Activated naive CD4-positive, alpha-beta T cell treated with anti-CD3 and anti-CD28 coated beads, Interleukin-2, amount 10 ng/mL, durations not matched to agents 7 days and 5 days (primary cell): ENCODE measurements at places on chromosomes 5 and 9.

DNA sequence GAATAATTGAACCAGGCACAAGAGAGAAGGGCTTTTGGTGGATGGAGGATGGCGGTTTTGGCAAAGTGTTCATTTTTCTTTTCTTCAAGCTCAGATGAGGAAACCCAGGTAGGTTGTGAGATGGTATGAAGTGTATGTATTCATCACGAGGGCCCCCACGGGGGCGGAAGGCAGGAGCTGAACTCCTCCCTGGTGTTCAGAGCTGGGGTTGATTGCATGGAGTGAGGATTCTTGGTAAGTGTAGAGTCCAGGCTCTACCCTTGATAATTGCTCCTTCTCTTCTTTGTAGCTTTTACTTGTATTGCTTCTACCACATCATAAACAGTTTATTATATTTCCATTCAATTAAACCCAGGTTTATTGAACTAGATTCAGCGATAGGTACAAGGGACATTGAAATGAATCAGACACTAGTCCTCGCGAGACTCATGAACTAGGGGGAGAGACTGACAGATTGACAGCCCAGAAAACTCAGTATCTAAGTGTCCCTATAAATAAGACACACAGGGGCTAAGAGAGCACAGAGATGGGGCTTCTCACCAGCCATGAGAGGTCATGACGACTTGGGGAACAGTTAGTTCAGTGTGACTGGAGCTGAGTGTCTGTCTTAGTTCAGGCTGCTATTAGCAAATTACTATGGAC is 116.7 kb upstream of the KLF4 start:
- no peaks in the 10 kb centered on the region for H3K36me3 ChIP-seq
- no peak overlapping the region for H3K4me3 ChIP-seq
- no peak overlapping the region for H3K27ac ChIP-seq
- no peaks in the 10 kb centered on the region for H3K27me3 ChIP-seq

GRCh38 chr9:121883281-121884056 is 209.6 kb downstream of the TTLL11 start:
- H3K4me3 ChIP-seq: no peak overlapping the region
- DNase-seq: no peak
- no peaks in the 10 kb centered on the region for H3K4me1 ChIP-seq
- H3K36me3 ChIP-seq: no peaks in the 10 kb centered on the region
- no peak overlapping the region for H3K27ac ChIP-seq

DNA sequence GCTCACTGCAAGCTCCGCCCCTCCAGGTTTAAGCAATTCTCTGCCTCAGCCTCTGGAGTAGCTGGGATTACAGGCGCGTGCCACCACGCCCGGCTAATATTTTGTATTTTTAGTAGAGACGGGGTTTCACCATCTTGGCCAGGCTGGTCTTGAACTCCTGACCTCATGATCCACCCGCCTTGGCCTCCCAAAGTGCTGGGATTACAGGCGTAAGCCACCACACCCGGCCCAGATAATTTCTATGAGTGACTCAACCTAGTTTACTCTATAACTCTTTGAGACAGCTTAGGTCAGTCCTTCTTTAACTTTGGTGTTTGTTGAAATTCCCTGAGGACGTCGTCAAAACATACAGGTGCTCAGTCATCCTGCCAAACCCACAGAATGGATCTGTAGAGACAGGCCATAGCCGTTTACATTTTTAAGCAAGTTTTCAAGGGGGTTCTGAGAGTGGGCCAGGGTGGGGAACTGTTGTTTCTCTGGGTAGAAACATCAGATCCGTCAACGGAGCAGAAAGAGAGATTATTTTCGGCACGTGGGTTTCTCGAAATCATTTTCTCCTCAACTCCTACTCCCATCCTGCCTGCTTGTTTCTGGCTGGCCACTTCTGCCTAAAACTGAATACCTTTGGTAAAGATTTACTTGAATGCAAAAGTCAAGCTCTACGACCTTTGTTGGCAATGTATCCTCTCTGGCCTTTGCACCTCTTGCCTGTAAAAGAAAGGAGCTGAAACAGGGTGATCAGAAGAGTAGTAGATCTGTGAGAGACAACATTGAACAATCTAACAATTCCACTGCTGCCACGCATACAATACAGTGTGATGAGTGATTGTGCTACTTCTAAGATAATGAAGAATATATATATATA is 6.0 kb upstream of the BOD1 start:
- no peak for DNase-seq
- H3K4me3 ChIP-seq: no peak overlapping the region
- peaks cover 7% of the 10 kb centered on the region for H3K27me3 ChIP-seq

DNA sequence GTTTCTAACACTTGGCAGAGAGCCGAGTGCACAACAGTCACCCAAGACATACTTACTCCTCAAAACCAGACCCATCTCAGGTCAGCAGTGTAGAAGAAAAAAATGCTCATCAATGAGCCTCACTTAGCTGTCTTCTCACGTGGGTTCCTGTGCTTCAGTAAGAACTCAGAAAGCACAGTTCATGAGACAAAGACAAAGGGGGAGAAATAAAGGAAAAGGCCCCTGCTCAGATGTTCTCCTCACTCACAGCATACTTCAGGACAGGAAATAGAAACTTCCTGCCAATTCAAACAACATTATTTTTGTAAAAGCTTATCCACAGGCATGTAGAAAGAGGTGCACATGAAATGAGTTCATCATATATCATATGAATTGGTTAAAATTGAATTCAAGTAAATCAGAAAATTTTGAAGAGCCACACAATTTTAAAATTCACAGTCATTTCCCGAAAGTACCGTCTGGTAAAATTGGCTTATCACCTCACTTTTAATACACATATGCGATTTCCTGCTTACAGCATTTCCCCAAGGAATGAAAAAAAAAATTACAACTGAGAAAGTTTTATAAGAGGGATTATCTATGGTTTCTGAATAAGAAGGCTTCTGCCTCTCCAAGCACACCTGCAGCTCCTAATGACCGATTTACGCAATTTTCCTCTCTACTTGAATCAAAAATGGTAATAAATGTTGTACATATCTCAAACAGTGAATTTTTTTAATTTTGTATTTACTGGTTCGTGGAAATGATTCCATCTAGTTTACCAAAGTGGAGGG is 328.3 kb downstream of the TMEM167A start:
- peak overlapping the region; percentile 4 for H3K27ac ChIP-seq
- H3K4me1 ChIP-seq: peaks cover 20% of the 10 kb centered on the region
- H3K4me3 ChIP-seq: no peak overlapping the region
- no peak for DNase-seq
- H3K36me3 ChIP-seq: no peaks in the 10 kb centered on the region

- H3K4me1 ChIP-seq: peaks cover 29% of the 10 kb centered on the region
- no peak overlapping the region for H3K4me3 ChIP-seq
- H3K27me3 ChIP-seq: peaks cover 33% of the 10 kb centered on the region
- DNase-seq: no peak
- H3K36me3 ChIP-seq: peaks cover 5% of the 10 kb centered on the region
- no peak overlapping the region for H3K27ac ChIP-seq
Measured at GRCh38 chr5:113510836-113511451, 2.5 kb upstream of the YTHDC2 start.

DNA sequence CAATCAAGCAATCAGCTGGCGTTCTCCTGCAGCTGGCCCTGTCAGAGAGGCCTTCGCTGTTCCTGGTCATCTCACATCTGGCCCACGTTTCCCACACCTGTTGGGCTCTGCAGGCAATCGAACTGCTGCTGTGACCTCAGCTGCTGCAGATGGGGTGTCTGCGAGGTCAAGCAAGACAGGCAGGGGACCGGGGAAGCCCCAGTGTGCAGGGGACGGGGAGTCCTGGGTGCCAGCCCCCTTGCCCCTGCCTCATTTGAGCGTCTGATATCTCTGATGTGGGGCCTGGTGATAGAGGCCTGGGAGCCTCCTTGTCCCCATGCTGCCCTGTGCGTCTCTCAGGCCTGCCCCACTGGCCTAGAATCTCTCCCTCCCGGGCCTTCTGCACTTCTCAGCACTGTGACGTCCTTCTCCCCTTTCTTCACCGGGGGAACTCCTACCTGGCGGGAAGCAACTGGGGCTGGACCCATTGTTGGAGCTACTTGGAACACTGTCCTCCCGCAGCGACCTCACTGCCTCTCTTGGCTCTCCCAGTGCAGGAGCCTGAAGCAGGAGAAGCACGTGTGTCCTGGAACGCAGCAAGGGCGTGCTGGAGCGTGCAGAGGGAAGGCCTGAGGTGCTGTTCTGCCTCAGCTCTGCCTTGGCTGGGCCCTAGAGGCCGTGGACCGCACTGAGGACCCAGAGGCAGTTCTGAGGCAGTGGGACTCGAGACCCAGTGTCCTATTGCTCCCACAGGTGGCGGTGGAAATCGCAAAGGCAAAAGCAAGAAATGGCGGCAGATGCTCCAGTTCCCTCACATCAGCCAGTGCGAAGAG is 3.9 kb downstream of the GRK6 start:
- H3K27me3 ChIP-seq: no peaks in the 10 kb centered on the region
- H3K4me1 ChIP-seq: peaks cover 71% of the 10 kb centered on the region
- H3K4me3 ChIP-seq: peak overlapping the region; percentile 92
- peak overlapping the region; percentile 95 for H3K27ac ChIP-seq
- no peak for DNase-seq

DNA sequence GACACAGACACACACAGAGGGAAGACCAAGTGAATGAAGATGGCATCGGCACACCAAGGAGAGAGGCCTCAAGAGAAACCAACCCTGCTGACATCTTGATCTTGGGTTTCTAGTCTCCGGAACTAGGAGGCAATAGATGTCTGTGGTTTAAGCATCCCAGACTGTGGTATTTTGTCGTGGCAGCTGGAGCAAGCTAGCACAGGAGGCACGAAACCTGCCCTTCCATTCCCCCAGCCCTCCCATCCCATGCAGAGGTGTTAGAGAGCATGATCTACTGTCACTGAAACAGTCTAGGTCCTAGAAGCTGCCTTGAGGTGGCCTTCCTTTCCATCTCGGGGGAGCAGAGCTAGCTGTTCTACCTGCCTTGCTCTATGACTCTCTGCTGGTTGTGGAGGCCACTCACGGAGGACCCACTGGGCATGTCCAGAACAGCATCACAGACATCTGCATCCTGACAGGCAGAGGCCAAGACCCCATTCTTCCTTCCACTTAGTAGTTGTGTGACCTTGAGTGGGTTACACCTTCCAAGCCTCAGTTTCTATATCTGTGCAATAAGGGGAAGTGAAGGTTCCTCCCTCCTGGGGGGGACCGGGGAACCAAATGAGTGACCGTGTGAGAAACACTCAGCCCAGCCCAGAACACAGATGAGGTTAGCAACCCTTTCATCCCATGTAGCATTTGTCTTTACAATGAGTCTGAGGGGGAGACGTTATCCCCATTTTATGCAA is 134.3 kb upstream of the BOD1 start:
- no peak for DNase-seq
- no peaks in the 10 kb centered on the region for H3K36me3 ChIP-seq
- no peaks in the 10 kb centered on the region for H3K4me1 ChIP-seq
- no peak overlapping the region for H3K27ac ChIP-seq

- H3K27me3 ChIP-seq: no peaks in the 10 kb centered on the region
- H3K27ac ChIP-seq: no peak overlapping the region
- DNase-seq: no peak
Measured at GRCh38 chr5:83377131-83377865, 94.2 kb upstream of the VCAN start.

DNA sequence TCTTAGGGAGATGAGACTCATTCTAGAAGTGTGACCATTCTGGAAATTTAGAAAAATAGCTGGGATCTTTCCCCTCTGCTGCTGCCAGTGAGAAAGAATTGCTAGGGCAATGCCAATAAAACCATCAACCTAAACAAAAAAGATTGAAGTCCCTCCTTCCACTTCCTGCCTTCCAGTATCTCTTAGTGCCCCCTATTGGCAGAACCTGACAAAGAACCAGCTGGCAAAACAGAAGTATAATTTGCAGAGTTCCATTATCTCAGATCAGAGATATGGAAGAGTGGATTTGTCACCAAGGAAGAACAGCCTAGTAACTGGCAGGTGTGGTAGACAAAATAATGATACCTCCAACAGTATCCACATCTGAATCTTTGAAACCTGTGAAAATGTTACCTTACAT is 13.8 kb upstream of the PLCXD3 start:
- no peak for DNase-seq
- H3K27me3 ChIP-seq: no peaks in the 10 kb centered on the region
- H3K4me3 ChIP-seq: no peak overlapping the region
- no peak overlapping the region for H3K27ac ChIP-seq

DNA sequence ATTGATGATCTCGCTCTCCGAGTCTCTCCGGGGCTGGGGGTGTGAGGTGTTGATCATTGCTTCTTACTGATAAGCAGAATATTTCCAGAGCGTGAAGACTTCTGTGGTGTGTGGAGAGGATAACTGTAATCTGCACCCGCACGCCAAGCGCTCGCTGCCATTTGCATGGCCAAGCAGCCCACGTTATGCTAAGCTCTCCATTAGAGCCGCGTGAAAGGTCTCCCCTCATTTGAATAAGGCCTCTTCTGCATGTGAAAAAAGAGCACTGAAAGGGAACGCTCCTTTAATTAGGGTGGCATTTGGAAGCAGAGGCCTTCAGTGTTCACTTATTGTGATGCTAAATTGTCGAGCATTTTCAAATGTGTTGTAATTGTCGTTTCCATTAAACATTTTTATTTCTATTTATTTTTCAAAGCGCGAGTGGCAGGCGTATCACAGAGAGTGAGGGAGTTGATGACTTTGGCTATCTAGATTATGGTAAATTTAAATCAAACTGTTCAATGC is 163.6 kb upstream of the IRX2 start:
- H3K4me3 ChIP-seq: no peak overlapping the region
- H3K27ac ChIP-seq: no peak overlapping the region
- no peak for DNase-seq
- no peaks in the 10 kb centered on the region for H3K27me3 ChIP-seq
- H3K36me3 ChIP-seq: no peaks in the 10 kb centered on the region

DNA sequence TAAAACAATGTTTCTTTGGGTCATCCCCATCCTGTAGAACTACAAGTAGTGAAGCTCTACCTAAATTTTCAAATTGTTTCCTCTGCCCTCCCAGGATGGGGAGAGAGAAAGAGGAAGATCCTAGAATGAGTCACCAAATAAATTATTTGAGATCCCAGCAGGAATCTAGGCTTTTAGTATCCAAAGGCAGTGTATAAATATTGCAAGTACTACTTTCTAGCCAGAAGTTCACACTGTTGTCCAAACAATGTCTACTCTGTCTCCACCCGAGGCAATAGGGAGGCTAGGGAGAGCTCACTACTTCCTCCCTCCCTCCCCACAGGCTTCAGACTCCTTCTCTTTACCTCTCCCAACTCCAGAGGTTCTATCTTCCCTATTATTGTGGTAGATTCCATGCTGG is 362.8 kb downstream of the MRPS30 start:
- no peaks in the 10 kb centered on the region for H3K36me3 ChIP-seq
- no peaks in the 10 kb centered on the region for H3K4me1 ChIP-seq
- H3K27ac ChIP-seq: no peak overlapping the region
- H3K27me3 ChIP-seq: no peaks in the 10 kb centered on the region

DNA sequence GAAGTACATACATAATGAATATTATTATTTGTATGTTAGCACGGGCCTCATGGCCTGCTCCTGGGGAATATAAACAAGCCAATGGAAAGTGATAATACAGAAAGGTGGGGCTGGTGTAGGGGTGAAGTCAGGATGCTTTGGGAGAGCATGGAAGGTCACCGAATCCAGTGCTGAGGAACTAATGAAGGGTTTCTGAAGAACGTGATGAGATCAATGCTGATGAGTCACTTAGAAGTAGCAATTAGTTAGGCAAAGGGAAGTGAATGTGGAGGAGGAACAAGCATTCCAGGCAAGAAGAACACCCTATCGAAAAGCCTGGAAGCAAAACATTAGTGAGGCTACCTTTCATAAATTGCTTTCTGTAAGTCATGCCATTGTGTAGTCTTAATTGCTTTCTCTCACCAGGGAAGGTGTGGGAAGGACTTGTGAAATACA is 2.1 kb downstream of the ANXA1 start:
- H3K4me1 ChIP-seq: peaks cover 88% of the 10 kb centered on the region
- H3K36me3 ChIP-seq: peaks cover 15% of the 10 kb centered on the region
- no peak for DNase-seq
- H3K27ac ChIP-seq: peak overlapping the region; percentile 88
- peak overlapping the region; percentile 71 for H3K4me3 ChIP-seq
